ENCODE measurements at places on chromosomes 7 and 10. TPM values are rescaled to one million over a fixed set of nuclear protein-coding genes. Genes with fewer than 3 reads are reported as not detected.
A peak's percentile ranks its signal among the peaks of the same experiment; 100 is the strongest.

Gene LRRC4
- polyA plus RNA-seq = 4.2 TPM

GRCh38 chr7:39979406-39980073 is 29.5 kb downstream of the CDK13 start:
- H3K4me3 ChIP-seq = no peak overlapping the region
- no peaks in the 10 kb centered on the region for H3K36me3 ChIP-seq
- H3K4me1 ChIP-seq = no peaks in the 10 kb centered on the region
- no peak overlapping the region for H3K27ac ChIP-seq

- no peak for DNase-seq
- no peaks in the 10 kb centered on the region for H3K36me3 ChIP-seq
- H3K27ac ChIP-seq = no peak overlapping the region
- no peaks in the 10 kb centered on the region for H3K27me3 ChIP-seq
- no peak overlapping the region for H3K4me3 ChIP-seq
Measured at GRCh38 chr7:99372275-99373090, 2.0 kb upstream of the ARPC1B start.

DNA sequence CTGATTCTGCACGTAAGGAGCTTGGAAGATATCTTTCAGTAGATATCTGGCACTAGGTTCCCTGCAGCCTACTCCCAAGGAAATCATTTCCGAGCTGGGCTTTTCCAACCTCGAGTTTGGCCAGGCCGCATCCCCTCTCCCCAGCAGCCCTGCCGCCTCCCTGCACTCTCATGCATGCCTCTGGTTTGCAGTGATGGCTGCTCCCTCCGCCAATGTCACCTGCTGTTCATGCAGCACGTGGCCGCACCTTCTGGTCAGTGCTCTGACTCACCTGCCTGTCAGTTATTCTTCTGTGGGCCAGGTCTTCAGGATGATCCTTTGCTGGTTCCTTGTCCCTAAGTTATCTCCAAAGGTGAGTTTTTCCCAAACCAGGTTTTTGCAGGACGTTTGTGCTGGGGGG is 50.6 kb upstream of the RASGEF1A start:
- no peaks in the 10 kb centered on the region for H3K4me1 ChIP-seq
- no peak overlapping the region for H3K27ac ChIP-seq
- no peak overlapping the region for H3K4me3 ChIP-seq
- no peak for DNase-seq

DNA sequence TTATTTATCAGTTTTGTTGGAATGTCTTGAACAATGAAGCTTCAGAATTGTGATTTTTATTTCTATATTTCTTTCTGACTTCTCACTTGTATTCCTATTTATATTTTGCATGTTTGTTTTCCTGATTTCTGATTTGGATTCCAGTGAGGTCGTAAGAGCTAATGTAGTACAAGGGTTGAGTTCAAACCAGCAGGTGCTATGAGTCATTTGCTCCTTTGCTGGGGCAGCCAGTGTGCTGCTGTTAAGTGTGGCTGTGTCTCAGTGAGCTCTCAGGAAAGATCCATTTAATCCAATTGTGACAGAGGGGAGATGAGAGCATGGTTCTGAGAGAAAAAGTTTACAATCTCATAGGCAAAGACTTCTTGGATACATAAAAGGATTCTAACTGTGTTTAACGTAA is 48.6 kb downstream of the MCU start:
- no peaks in the 10 kb centered on the region for H3K36me3 ChIP-seq
- peak overlapping the region; percentile 23 for H3K27ac ChIP-seq
- H3K4me3 ChIP-seq = no peak overlapping the region
- DNase-seq = peak; percentile 91
- H3K4me1 ChIP-seq = peaks cover 18% of the 10 kb centered on the region

Gene FLNC
- 20.1 TPM for polyA plus RNA-seq

DNA sequence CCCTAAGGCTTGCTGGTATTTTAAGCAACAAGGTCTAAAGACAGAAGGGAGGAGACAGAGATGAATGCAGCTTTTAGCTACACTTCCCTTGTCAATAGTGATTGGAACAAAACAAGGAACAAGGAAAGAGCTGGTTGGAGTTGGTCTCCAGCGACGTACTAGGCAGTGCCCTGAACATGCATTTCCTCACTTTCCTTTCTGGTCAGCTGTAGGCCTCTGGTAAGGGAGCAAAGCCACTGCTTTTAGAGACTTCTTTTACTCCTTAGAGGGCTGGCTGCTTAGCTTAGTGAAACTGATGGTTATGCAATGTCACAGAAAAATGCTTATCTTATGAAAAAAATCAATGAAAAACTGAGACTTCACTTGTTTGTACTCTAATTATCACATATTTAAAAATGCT is 75.5 kb upstream of the TRIL start:
- H3K27ac ChIP-seq = no peak overlapping the region
- no peaks in the 10 kb centered on the region for H3K36me3 ChIP-seq
- no peaks in the 10 kb centered on the region for H3K27me3 ChIP-seq
- peaks cover 46% of the 10 kb centered on the region for H3K4me1 ChIP-seq
- H3K4me3 ChIP-seq = no peak overlapping the region

DNA sequence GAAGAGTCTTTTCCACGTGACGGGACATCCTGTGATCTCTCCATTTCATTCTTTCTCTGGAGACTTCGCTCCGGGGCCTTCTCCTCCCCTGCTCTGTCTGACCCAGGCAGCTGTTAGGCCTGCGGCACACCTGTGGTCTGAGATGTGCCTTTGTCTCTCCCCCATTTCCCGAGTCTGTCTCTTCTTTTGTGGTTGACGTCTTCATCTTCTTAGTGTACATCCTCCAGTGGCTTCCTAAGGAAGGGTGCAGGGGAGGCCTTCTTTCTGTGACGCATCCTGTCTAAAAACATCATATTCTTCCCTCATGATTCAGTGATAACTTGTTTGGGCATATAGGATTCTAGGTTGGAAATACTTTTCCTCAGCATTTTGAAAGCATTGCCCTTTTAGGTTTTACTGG is 17.2 kb upstream of the ATP6V0E2 start:
- H3K27ac ChIP-seq = no peak overlapping the region
- H3K27me3 ChIP-seq = no peaks in the 10 kb centered on the region
- DNase-seq = no peak
- no peaks in the 10 kb centered on the region for H3K36me3 ChIP-seq
- no peak overlapping the region for H3K4me3 ChIP-seq

Gene CALD1
- polyA plus RNA-seq = 148 TPM

Gene EPO
- not detected for polyA plus RNA-seq

Gene ASB10
- polyA plus RNA-seq = not detected

DNA sequence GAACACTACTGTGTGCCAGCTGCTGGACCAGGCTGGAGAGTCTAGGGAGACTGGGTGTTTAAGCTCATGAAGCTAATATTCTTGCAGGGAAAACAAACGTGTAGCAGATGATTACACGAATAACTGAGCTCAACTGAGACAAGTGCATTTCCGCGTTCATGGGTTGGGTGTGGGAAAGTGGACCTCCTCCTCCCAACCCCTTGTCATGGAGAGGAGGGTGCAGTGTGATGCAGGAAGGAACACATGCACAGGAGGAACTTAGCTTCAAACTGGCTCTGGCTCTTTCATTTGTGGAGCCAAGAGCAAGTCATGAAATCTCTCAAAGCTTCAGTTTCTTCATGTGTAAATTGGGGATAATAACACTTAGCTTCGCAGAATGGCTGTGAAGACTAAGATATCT is 204.3 kb downstream of the ARHGAP12 start:
- H3K4me3 ChIP-seq = no peak overlapping the region
- DNase-seq = no peak
- H3K36me3 ChIP-seq = no peaks in the 10 kb centered on the region
- no peaks in the 10 kb centered on the region for H3K4me1 ChIP-seq
- peaks cover 4% of the 10 kb centered on the region for H3K27me3 ChIP-seq
- H3K27ac ChIP-seq = no peak overlapping the region

- H3K27ac ChIP-seq = no peak overlapping the region
- H3K36me3 ChIP-seq = no peaks in the 10 kb centered on the region
- peaks cover 9% of the 10 kb centered on the region for H3K4me1 ChIP-seq
- no peak overlapping the region for H3K4me3 ChIP-seq
- no peak for DNase-seq
Measured at GRCh38 chr7:134429481-134429880, 29.4 kb downstream of the AKR1B1 start.

DNA sequence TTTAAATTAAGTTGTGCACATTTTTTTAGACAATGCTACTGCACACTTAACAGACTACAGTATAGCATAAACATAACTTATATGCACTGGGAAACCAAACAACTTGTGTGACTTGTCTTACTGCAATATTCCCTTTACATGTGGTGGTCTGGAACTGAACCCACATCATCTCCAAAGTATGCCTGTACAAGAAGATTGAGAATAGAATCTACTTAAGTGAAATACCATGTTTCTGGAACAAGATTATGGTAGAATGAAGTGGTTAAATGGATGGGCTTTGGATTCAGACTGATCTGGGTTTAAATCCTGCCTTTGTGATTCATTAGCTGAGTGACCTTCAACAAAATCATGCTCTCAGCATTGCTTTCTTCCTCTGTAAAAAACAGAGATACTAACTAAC is 30.7 kb downstream of the CUL2 start:
- H3K27ac ChIP-seq = peak overlapping the region; percentile 97
- H3K27me3 ChIP-seq = no peaks in the 10 kb centered on the region
- no peak for DNase-seq
- peaks cover 43% of the 10 kb centered on the region for H3K4me1 ChIP-seq
